ENCODE measurements at places on chromosomes 4 and X. TPM values are rescaled to one million over a fixed set of nuclear protein-coding genes. Genes with fewer than 3 reads are reported as not detected.

The MTNR1A gene
- total RNA-seq, result not detected

The YY2 gene
- total RNA-seq, result 1.00 TPM

The SOWAHD gene
- 0.43 TPM for total RNA-seq

The EPGN gene
- total RNA-seq, result 4.8 TPM

The SNCA gene
- 43.2 TPM for total RNA-seq

The HSFX3 gene
- total RNA-seq, result not detected

The FRMD7 gene
- 0.09 TPM for total RNA-seq

The SORCS2 gene
- 1.1 TPM for total RNA-seq

The TMEM35A gene
- 3.4 TPM for total RNA-seq

The FGFBP2 gene
- total RNA-seq, result not detected

The FAM47E gene
- 1.4 TPM for total RNA-seq

The QRFPR gene
- not detected for total RNA-seq

The TRIM60 gene
- total RNA-seq, result not detected

The PFKFB1 gene
- total RNA-seq, result under 0.01 TPM

The DCTD gene
- 92.0 TPM for total RNA-seq

The BMPR1B gene
- total RNA-seq, result 0.14 TPM

The RS1 gene
- not detected for total RNA-seq

The TMPRSS11A gene
- total RNA-seq, result not detected

The MAGEA12 gene
- under 0.01 TPM for total RNA-seq

The KLHL4 gene
- 0.43 TPM for total RNA-seq

The CYLC1 gene
- total RNA-seq, result not detected

The CT45A5 gene
- total RNA-seq, result not detected

The MTCP1 gene
- total RNA-seq, result 24.9 TPM

The TLR10 gene
- not detected for total RNA-seq

The GASK1B gene
- 168 TPM for total RNA-seq

The SULT1E1 gene
- total RNA-seq, result 0.09 TPM

The AFP gene
- 0.55 TPM for total RNA-seq

The DSPP gene
- total RNA-seq, result not detected

The PPEF1 gene
- 0.85 TPM for total RNA-seq

The KIT gene
- 0.43 TPM for total RNA-seq

The ALAS2 gene
- not detected for total RNA-seq

The ERAS gene
- not detected for total RNA-seq

The TREX2 gene
- total RNA-seq, result 1.8 TPM

The TACR3 gene
- total RNA-seq, result not detected

The CDKL2 gene
- total RNA-seq, result 0.55 TPM

The DDX53 gene
- not detected for total RNA-seq

Data from smooth muscle cell of bladder (primary cell).